ENCODE measurements at places on chromosomes 11 and 22.
A peak's percentile ranks its signal among the peaks of the same experiment; 100 is the strongest.

- no peak for DNase-seq
These were observed 4.4 kb downstream of the HPS4 start for GRCh38 chr22:26479043-26479791.

GRCh38 chr22:41302021-41302767, 869 bp downstream of the ZC3H7B start:
- DNase-seq = no peak

- DNase-seq = no peak
These were observed 9.9 kb upstream of the RASD2 start for GRCh38 chr22:35530700-35531099.

DNA sequence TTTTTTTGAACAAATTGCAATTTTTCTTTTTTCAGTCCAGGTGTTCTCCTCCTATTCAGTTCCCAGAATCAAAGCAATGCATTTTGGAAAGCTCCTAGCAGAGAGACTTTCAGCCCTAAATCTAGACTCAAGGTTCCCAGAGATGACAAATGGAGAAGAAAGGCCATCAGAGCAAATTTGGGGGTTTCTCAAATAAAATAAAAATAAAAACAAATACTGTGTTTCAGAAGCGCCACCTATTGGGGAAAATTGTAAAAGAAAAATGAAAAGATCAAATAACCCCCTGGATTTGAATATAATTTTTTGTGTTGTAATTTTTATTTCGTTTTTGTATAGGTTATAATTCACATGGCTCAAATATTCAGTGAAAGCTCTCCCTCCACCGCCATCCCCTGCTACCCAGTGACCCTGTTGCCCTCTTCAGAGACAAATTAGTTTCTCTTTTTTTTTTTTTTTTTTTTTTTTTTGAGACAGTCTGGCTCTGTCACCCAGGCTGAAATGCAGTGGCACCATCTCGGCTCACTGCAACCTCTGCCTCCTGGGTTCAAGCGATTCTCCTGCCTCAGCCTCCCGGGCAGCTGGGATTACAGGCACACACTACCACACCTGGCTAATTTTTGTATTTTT, 6.2 kb upstream of the UBE4A start:
- no peak for DNase-seq

DNA sequence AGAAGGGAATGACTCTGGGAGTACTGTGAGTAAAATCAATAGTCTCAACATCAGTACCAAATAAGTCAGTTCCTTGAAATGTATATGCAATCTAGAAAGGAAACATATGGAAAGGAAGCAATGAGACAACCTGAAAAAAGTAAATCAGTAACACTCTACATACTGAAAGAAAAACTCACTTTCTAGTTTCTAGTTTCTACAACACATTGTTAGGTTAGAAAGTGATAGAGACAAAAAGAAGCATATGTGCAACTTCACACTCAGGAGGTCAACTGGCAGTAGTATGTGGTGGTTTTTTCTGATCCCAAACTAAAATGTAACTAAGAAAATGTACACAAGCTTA, 156.5 kb upstream of the SOX6 start:
- DNase-seq = no peak

DNA sequence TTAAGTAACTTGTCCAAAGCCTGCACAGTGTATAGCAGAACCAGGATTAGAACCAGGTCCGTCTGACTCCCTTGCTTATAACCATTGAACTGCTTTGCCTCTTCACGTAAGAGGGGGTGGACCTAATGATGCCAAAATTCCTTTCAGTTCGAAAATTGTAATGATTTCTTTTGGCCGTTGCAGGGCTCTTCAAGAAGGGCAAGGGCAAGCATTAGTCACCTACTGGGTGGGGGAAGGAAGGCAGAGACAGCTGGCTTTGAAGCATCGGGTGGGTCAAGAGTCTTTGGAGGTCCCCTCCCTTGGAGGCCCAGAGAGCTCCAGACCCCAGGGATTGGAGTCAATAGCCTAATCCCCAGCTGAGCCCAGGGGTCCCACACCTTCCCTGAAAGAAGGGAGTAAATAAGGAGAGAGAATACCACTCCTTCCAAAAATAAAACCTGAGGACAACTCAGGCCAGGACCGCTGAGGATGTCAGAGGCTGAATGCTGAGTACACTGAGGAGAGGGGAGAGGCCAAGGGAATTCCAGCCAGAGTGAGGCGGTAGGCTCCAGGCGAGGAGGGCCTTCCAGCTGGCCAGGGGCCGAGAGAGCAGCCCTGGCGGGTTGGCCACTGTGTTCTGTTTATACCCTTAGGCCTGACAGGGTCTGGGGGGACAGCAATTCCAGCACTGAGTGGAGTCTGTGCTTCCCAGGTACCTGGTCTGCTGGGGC, 14.1 kb downstream of the CREB3L1 start:
- no peak for DNase-seq

GRCh38 chr11:94150704-94151685, 22.4 kb downstream of the PANX1 start:
- DNase-seq = no peak

- no peak for DNase-seq
These were observed 54.4 kb downstream of the FLRT1 start for GRCh38 chr11:64089915-64090805.

- no peak for DNase-seq
These were observed 47.1 kb downstream of the BCR start for GRCh38 chr22:23227380-23227779.

- DNase-seq = no peak
These were observed 94.5 kb downstream of the FDX1 start for GRCh38 chr11:110524238-110524637.

DNA sequence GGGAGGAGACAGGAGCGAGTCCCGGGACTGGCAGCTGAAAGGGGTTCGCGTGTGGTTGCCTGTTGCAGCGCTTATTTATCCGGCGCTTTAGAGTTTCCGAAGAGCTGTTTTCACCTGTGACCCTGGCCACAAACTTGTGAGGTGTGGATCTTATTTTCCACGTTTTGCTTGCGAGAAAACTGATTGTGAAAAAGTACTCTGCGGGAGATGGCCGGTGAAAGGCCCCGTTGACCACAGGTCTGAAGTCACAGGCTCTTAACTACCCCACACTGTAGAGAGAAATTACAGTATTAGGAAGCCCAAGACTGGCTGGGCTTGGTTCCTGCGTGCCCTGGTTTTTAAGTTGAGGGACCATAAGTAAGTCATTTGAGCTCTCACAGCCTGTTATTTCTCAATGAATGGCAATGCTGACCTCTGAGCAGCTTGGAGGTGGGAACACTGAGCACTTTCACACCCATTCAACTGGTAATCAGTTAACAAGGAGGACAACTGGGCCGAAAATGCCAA, 379 bp upstream of the RAB38 start:
- DNase-seq = no peak

GRCh38 chr11:62054484-62055121, 69.2 kb upstream of the INCENP start:
- no peak for DNase-seq

DNA sequence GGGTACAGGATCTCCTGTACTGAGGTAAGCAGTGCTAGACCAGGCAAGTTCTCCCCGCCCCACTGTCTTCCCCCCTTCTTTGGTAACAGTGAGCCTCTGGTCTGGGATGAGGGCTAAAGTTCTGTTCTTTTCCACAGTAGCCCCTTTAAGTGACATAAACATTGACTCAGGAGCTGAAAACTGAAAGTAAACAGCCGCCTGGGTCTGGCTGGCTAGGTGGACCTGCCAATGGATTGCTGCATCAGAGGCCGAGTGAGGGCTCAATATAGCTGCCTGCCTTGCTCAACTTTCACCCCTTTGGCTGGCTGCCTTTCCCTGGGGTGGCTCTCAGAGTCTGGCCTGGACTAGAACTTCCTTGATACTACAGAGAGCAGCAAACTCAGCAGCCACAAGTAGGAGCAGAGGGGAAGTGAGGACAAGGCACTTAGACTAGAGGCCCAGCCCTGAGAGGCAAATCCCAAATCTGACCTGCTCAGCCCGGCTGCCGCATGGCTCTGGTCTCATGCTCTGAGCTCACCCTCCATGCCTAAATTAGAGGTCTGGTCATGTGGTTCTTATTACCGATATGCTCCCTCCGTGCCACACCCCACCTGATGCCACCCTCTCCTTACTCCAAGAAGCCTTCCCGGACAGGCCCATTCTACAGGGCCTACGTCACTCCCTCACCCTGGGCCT, 9.6 kb upstream of the UCP3 start:
- peak; percentile 95 for DNase-seq

DNA sequence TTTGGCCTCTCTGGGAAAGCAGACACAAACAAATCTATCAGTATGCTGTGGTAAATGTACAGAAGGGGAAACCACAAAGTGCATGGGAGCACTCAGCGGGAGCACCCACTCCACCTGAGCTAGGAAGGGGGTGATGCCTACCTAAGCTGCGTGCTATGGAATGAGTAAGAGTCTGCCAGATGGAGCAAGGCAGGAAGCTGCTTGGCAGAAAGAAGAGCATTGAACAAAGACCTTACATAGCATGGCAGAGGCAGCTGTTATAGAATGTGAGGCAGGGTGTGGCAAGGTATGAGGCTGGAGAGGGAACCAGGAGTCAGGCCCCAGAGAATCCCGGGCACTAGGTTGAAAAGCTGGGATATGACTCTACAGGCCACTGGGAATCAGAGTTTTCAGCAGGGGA, 13.8 kb upstream of the MTFP1 start:
- no peak for DNase-seq

GRCh38 chr22:36775586-36775963, 344 bp downstream of the IFT27 start:
- peak; percentile 55 for DNase-seq

- DNase-seq = no peak
These were observed 112.8 kb upstream of the CRYBB3 start for GRCh38 chr22:25086902-25087282.

DNA sequence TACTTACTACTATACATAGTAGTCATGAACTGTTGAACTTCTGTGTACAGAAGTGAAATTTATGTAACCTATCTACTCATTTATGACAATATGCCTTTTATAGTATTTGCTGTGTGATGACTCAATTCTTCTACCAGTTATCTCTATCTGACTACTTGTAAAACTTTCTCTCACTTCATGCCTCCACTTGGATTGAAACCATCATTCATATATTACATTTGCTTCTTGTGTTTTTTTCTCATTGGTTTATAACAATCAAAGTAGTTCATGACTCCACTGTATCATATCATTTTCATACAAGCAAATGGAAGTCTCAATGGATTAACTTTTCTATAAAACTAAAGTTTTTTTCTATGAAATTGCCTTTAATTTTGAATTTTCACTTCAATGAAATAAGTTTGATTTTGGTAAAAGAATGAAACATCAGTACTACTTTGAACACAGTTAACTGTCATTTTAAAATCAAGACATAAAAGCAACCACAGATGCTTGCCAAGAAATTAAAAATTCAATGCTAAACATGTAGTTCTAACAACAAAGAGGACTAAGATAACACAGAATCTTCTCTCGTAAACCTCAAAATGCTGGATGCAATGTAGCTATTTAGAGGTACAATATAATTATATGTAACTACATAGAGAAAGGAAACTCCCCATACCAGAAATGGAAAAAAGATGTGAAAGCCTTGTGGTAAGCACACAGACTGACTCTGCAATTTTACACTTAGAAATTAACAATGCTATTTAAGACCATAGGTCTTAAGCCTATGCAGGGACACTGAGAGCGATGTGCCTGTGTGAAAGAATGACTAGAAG, 27.6 kb upstream of the EXPH5 start:
- DNase-seq = no peak

DNA sequence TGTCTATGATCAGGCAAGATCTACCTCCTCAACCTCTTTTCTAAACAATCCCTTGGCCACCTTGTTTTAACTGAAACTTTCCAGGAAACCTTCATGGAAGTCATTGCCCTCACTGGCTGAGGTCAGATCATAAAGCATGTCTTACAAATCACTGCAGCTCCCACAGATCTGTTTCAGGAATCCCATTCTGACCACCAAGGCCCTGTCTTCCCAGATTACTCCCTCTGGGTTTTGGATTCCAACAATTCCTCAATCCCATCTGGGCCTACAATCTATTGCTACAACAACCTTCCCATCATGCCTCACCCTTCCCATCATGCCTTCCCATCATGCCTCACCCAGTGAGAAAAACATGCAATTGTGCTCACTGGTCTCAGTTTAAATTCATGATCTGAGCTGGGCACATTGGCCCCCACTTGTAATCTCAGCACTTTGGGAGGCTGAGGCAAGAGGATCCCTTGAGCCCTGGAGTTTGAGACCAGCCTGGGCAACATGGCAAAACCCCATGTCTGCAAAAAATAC, 15.9 kb downstream of the ADAMTS15 start:
- DNase-seq = no peak

- no peak for DNase-seq
These were observed 30.2 kb upstream of the KLHL35 start for GRCh38 chr11:75463106-75463774.

DNA sequence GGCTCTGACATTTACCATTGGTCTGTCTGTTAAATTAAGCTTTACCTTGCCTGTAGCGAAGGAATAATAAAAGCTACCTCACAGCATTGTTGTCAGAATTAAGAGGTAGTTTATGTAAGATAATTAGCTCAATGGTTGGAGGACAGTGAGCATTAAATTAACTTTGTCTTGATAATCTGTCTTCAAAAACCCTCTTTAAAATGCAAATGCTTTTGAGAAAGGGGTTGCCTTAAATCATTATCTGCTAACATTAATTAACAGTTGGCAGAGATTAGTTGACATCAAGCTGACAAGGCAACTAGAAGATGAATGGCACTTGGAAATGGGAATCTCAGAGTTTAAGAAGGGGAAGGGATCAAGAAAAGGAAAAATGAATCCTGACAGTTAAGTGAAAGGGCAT, 761.1 kb upstream of the ARHGAP42 start:
- no peak for DNase-seq

DNA sequence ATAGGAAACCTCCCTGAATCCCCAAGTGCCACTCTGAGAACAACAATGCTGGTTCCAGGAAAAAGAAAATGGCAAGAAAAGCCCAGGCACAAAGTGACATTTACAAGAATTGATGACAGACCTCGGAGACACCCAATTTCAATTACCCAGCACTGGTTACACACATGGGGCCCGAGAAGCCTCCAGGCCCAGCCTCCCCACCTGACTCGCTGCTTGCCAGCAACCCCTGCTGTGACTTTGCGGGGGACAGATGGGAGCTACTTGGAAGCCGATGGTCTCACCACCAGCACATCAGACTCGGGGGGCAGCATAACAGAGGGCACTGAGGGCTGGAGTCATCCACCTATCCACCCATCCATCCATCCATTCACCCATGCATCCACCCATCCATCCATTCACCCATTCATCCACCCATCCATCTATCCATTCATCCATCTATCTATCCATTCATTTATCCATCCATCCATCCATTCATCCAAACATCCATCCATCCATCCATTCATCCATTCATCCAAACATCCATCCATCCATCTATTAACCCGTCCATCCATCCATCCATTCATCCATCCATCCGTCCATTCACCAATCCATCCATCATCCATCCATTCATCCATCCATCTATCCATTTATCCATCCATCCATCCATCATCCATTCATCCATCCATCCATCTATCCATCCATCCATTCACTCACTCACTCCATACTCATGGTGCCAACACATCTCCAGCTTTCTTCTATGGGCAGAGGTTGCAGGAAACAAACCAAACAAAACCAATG, 567.6 kb downstream of the BRD1 start:
- no peak for DNase-seq

Measured in Right ventricle myocardium superior (tissue), 1 donor.